HepG2 (cell line): ENCODE measurements at places on chromosomes 2 and 18. TPM values are rescaled to one million over a fixed set of nuclear protein-coding genes. Genes with fewer than 3 reads are reported as not detected.
A peak's percentile ranks its signal among the peaks of the same experiment; 100 is the strongest.

GRCh38 chr2:226660526-226660925, 139.1 kb downstream of the IRS1 start:
- no peaks in the 10 kb centered on the region for H3K27me3 ChIP-seq
- no peak overlapping the region for H3K27ac ChIP-seq
- no peak overlapping the region for H3K4me3 ChIP-seq
- H3K4me1 ChIP-seq, result peaks cover 60% of the 10 kb centered on the region
- no peak for DNase-seq

- no peak overlapping the region for H3K4me3 ChIP-seq
- H3K27me3 ChIP-seq, result peaks cover 2% of the 10 kb centered on the region; the same call in 1 of the 2 replicates
- H3K4me1 ChIP-seq, result peaks cover 16% of the 10 kb centered on the region
- H3K36me3 ChIP-seq, result no peaks in the 10 kb centered on the region
- no peak overlapping the region for H3K27ac ChIP-seq
Observed at GRCh38 chr2:85266146-85267041, 61.4 kb downstream of the TGOLN2 start.

DNA sequence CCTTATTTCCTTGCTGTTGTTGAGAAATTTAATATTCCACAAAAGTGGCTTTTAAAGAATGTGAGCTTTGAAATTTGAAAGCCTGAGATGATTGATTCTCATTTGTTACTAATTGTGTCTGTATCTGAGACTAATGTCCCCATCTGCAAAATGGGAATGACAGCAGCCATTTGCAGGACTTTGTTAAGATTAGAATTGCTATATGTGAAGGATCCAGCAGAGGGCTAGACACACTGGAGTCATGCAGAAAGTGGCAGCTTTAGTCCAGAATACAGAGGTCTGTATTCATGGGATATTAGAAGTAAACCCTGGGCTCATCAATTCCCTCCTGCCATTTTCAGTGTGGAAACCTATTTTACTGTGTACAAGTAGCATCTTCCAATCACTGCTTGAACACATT, 296.5 kb upstream of the GYPC start:
- no peaks in the 10 kb centered on the region for H3K36me3 ChIP-seq
- no peak overlapping the region for H3K4me3 ChIP-seq
- no peak for DNase-seq
- no peaks in the 10 kb centered on the region for H3K4me1 ChIP-seq
- H3K27me3 ChIP-seq, result no peaks in the 10 kb centered on the region
- no peak overlapping the region for H3K27ac ChIP-seq

DNA sequence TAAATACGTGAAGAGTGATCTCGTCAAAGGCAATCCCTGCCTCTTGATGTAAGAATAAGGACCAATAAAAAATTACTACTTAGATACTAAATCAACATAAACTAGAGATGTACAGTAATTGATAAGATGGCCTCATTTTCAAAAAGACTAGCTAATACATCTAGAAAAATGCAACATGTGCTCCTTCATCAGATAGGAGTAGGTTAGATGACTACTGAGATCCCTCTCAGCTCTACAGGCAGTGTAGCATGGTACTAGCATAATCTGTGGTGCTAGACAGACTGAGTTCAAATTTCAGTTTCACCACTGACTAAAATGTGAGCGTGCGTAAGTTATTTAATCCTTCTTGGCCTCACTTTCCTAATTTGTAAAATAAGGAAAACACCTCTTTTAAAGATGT, 82.6 kb upstream of the FRZB start:
- no peak overlapping the region for H3K4me3 ChIP-seq
- H3K36me3 ChIP-seq, result peaks cover 12% of the 10 kb centered on the region
- H3K4me1 ChIP-seq, result no peaks in the 10 kb centered on the region
- no peaks in the 10 kb centered on the region for H3K27me3 ChIP-seq
- H3K27ac ChIP-seq, result no peak overlapping the region

- DNase-seq, result peak; percentile 16
- H3K27me3 ChIP-seq, result no peaks in the 10 kb centered on the region
- H3K36me3 ChIP-seq, result no peaks in the 10 kb centered on the region
- no peak overlapping the region for H3K27ac ChIP-seq
Observed at GRCh38 chr2:119862127-119862889, 102.6 kb downstream of the PTPN4 start.

The ZNF804A gene
- 0.06 and 0.07 TPM in 2 replicates for total RNA-seq

The SCYGR6 gene
- not detected in 2 replicates for total RNA-seq

GRCh38 chr18:3748086-3748485, 298.1 kb downstream of the TGIF1 start:
- H3K4me3 ChIP-seq, result no peak overlapping the region
- no peaks in the 10 kb centered on the region for H3K36me3 ChIP-seq
- no peak for DNase-seq
- H3K27ac ChIP-seq, result no peak overlapping the region
- no peaks in the 10 kb centered on the region; the same call in 2 of the 3 replicates for H3K27me3 ChIP-seq

- H3K4me1 ChIP-seq, result peaks cover 61% of the 10 kb centered on the region
- no peak for DNase-seq
- H3K4me3 ChIP-seq, result no peak overlapping the region
- no peaks in the 10 kb centered on the region for H3K36me3 ChIP-seq
- H3K27me3 ChIP-seq, result no peaks in the 10 kb centered on the region
Observed at GRCh38 chr2:85796341-85797262, 42.8 kb downstream of the ATOH8 start.

DNA sequence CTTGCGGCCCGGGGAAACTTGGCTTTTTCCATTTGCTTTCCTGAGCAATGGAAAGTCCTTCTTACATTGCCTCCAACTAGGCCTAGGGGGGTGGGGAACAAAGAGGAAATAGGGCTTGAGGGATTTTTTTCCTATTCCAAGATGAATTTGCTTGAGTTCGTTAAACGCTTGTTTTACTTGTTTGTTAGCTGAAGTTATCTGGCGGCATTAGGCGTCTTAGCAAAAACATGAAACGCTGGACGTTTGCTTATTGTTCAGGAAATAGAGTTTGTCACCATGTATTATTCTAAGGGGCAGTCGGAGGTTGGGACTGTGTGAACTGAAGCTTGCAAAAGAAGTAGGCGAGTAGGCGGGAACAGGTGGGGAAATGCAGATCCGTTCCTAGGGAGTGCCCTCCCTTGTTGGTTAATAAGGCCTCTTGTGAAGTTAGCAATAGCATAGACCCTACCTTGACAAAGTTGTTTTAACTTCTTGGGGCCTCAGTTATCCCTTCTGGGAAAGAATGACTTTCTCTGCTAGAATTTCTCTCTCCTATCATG, 1.9 kb downstream of the CABLES1 start:
- H3K36me3 ChIP-seq, result no peaks in the 10 kb centered on the region
- no peak for DNase-seq
- H3K27me3 ChIP-seq, result no peaks in the 10 kb centered on the region; the same call in 2 of the 3 replicates
- H3K4me1 ChIP-seq, result peaks cover 66% of the 10 kb centered on the region

The GEN1 gene
- total RNA-seq, result 26.6 and 27.1 TPM in 2 replicates

- H3K36me3 ChIP-seq, result no peaks in the 10 kb centered on the region
- H3K27me3 ChIP-seq, result no peaks in the 10 kb centered on the region
- no peak for DNase-seq
- H3K4me3 ChIP-seq, result no peak overlapping the region
- peaks cover 1% of the 10 kb centered on the region for H3K4me1 ChIP-seq
Observed at GRCh38 chr18:50099725-50100407, 95.1 kb downstream of the MYO5B start.

The SULT1C4 gene
- 1.3 and 2.6 TPM in 2 replicates for total RNA-seq

DNA sequence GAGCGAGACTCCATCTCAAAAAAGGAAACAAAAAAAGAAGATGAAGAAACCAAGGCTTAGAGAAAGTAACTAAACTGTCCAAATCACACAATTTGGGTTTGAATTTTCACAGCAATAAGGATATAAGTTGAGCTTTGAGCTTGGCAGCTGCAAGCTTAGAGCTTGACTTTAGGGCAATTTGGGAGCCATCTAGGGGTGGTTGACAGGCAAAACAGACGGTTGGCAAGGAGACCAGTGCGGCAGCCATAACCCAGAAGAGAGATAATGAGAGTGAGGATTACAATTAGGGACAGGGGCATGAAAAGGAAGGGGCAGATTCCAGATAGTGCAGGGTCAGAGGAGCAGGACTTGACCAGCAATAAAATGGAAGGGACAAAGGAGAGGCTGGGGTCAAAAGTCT, 382.2 kb upstream of the HNRNPA3 start:
- no peak overlapping the region for H3K27ac ChIP-seq
- no peaks in the 10 kb centered on the region for H3K27me3 ChIP-seq
- DNase-seq, result peak; percentile 12
- H3K4me3 ChIP-seq, result no peak overlapping the region
- no peaks in the 10 kb centered on the region for H3K4me1 ChIP-seq
- H3K36me3 ChIP-seq, result no peaks in the 10 kb centered on the region

DNA sequence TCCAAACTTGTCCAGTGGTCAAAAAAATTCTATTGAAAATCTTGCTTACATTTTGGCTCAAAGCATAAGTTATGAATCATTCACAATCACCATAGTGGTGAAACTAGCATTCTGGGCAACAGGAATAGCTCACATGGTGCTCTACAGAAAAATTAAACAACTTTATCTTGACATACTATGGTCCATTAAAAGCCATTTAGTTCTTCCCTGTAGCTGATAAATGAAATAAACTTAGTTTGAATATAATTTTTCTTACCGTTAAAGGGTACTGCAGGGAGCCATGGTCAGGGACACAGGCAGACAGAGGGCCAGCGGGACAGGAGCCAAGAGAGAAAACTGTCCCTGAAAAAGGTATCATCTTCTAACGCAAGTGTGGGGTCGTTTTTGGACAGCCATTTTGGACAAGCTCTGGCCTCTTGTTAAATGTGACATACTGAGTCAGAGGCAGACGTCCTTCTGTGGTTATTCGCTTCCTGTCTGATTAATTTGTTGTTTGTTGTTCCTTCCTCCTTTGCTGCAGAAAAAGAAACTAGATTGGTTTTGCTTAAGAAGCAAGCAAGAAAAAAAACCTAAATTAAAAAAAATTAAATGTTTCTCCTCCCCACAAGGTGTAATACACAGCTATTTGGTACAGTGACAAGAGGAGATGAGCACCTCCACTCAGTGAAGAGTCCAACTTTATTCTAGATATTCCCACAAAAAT, at the start of gene WIPF1:
TSS of gene WIPF1 (minus strand) at position 460 of the 703 bp plus-strand sequence. CDS start 12,231 bp downstream, outside the sequence.
- no peak within 1 kb of the TSS for H3K27ac ChIP-seq
- no peak within 1 kb of the TSS for H3K4me3 ChIP-seq

DNA sequence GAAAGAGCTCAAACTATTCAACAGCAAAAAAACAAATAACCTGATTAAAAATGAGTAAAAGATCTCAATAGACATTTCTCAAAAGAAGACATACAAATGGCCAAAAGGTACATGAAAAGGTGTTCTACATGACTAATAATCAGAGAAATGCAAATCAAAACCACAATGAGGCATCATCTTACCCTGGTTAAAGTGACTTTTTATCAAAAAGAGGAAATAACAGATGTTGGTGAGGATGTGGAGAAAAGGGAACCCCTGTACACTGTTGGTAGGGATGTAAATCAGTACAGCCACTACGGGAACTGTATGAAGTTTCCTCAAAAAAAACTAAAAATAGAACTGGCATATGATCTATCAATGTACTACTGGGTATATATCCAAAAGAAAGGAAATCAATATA, 39.8 kb upstream of the TMEM163 start:
- H3K27me3 ChIP-seq, result peaks cover 5% of the 10 kb centered on the region; the same call in 2 of the 3 replicates
- H3K36me3 ChIP-seq, result no peaks in the 10 kb centered on the region
- DNase-seq, result no peak
- no peak overlapping the region for H3K27ac ChIP-seq

GRCh38 chr2:39913648-39914461, 134.8 kb upstream of the THUMPD2 start:
- H3K4me1 ChIP-seq, result no peaks in the 10 kb centered on the region
- H3K4me3 ChIP-seq, result no peak overlapping the region
- DNase-seq, result peak; percentile 60

The FHOD3 gene
- total RNA-seq, result 0.07 TPM in 1 of 2 replicates, not detected in the other
